Activated CD8-positive, alpha-beta memory T cell treated with anti-CD3 and anti-CD28 coated beads for 4 hours (primary cell): ENCODE measurements at places on chromosomes 7 and 10.
A peak's percentile ranks its signal among the peaks of the same experiment; 100 is the strongest.

- no peak for DNase-seq
These were observed 75.9 kb downstream of the CCNY start for GRCh38 chr10:35412003-35412723.

DNA sequence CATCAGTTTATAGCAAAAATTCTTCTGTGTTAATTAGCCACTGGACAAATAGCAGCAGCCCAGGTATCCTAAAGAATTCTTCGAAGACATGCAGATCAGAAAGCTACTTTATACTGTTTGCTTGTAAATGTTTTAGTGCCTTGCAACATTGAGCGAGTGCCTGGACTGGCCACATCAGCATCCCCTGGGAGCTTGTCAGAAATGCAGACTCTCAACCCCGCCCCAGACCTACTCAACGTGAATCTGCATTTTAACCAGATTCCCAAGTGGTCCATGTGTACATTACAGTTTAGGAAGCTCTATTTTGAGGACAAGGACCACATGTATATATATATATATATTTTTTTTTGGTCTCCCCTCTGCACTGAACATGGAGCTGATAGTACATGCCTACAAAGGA, 18.5 kb upstream of the PLEKHS1 start:
- DNase-seq: no peak

DNA sequence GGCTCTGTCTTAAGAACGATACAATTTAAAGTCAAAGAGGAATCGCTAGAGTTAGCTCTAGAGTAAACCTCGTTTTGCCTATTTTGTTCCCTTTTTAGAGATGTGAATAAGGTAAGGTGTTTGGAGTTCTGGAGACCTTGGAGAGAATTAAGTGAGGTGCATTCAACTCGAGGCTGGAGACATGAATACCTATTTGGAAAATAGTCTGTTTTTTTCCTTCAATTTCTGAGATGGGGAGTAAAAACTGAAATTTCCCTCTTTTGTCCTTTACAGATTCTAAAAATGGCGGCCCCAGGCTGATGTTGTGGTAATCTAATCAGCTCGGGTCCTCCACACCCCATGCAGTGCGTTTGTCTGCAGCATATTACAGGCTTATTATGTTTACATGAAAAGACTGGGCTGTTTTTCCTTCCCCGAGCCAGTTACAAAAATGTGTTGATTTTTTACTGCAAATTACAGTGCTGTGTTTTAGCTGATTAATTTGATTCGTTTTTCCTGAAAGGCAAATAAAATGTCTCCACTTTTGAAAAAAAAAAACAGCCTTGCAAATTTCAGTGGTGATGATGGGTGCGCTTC, 1.5 kb downstream of the KMT2E start:
- no peak for DNase-seq

GRCh38 chr7:834277-834676, 2.0 kb downstream of the SUN1 start:
- DNase-seq: no peak

DNA sequence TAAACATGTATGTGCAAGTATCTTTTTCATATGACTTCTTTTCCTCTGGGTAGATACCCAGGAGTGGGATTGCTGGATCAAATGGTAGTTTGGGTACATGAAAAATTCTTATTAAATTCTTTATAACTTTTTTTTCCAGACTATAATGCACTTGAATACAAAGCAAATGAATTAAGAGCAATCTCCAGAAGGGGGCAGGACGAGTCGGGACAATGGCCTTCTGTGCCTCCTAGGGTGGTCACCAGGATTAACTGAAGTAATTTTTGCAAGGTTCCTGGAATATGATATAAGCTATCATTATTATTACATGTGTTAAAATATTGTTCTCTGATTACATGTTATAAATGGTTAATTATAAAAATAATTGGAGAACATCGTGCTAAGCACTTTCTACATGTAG, 127.2 kb downstream of the PPP1R17 start:
- DNase-seq: no peak

- DNase-seq: peak; percentile 54
These were observed at the start of gene PRKAR2B for GRCh38 chr7:107044347-107045194. Gene PRKAR2B (plus strand): TSS chr7:107044705. CDS start chr7:107044908, 203 bp downstream.

GRCh38 chr10:5070648-5071410, 23.4 kb upstream of the AKR1C3 start:
- DNase-seq: no peak

DNA sequence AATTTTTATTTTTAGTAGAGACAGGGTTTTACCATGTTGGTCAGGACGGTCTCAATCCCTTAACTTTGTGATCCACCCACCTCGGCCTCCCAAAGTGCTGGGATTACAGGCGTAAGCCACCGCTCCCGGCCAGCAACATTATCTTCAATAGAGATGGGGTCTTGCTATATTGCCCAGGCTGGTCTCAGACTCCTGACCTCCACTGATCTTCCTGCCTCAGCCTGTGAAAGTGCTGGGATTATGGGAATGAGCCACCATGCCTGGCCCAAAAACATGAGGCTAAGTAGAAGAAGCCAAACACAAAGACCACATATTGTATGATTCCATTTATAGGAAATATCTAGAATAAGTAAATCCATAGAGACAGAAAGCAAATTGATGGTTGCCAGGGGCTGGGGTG, 19.1 kb upstream of the CYTH3 start:
- DNase-seq: no peak

DNA sequence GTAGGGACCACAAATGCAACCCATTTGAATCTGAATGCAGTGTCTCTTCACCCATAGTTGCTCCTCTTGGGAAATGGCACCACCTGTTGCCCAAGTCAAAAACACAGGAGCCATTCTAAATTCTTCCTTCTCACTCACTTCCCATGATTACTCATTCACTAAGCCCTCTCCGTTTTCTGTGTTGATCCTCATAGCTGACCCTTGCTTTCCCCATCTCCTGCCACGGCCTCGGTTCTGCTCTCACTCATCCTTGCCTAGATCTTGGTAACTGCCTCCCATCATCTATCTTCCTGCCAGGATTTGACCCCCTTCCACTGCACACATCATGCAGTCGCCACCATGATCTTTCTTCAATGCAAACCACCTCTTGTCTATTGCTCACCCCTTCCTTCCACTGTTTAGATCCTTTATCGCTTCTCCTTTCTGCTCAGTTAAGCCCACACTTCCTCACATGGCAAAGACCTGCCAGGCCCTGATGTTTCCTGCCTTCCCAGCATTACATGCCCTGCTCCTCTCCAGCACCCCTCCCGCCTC, 19.0 kb upstream of the CPN1 start:
- DNase-seq: no peak

- DNase-seq: no peak
These were observed 321.0 kb downstream of the TCERG1L start for GRCh38 chr10:130990486-130990885.

DNA sequence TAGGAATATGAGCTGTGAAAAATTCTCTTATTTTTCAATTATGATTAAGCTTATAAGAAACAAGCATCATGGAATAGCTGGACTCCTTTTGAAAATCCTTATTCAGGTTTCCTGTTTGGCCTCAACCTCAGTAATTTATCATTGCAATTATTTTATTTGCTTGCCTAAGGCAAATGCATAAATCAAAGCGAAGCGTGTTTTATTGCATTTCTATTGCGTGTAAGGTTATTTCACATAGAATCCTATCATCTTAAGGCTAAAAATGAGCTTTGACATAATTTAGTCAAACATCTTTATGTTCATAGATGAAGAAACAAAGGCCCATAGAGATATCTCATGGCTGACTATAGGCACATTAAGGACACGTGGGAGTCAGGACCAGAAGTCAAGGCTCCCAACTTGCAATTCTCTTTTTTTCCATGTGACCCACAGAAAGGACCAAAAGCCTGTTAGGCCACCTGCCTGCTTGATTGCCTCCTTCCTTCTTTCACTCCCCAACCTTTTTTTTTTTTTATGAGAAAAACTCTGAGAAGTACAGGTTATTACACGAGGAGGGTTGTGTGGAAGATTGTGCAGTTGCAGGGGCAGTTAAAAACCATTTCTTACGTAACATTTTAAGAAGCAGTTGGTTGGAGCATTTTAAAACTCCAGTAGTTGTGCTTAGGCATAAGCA, 261.0 kb downstream of the HDAC9 start:
- no peak for DNase-seq

- DNase-seq: no peak
These were observed 470.0 kb downstream of the CALN1 start for GRCh38 chr7:71942115-71942514.

DNA sequence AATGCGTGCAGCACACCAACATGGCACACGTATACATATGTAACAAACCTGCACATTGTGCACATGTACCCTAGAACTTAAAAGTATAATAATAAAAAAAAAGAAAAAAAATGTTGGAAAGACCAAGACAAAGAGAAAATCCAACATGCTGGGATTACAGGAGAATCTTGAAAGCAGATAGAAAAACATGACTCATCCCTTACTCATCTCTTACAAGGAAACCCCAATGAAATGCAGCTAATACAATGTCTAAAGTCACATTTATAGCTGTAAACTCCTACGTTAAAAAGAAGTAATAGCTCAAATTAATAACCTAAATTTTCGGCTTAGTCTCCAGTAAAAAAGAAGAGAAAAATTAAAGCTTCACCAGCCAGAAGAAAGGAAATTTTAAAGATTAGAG, 47.5 kb upstream of the DGKB start:
- no peak for DNase-seq

DNA sequence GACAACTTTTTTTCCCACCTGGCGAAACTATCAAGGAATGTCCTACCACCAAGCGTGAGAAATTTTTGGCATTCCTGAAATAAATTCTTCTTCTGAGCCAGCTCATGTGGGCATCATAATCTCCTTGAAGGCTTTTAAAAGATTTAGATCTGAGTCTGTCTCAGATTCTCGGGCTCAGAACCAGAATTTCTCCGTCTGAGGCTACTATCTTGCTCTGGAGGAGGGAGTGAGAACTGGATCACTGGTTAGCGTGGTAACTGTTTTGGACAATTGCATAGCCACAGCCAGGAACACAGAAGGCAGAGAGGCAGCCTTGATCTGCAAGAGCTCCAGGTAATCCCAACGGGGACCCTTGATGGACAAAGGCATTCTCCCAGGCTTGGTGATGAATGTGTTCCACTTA, 1.0 kb upstream of the PLAC9 start:
- DNase-seq: no peak

GRCh38 chr7:40595129-40595528, 460.3 kb downstream of the SUGCT start:
- DNase-seq: no peak

GRCh38 chr10:12235116-12235694, 39.2 kb downstream of the CDC123 start:
- no peak for DNase-seq

DNA sequence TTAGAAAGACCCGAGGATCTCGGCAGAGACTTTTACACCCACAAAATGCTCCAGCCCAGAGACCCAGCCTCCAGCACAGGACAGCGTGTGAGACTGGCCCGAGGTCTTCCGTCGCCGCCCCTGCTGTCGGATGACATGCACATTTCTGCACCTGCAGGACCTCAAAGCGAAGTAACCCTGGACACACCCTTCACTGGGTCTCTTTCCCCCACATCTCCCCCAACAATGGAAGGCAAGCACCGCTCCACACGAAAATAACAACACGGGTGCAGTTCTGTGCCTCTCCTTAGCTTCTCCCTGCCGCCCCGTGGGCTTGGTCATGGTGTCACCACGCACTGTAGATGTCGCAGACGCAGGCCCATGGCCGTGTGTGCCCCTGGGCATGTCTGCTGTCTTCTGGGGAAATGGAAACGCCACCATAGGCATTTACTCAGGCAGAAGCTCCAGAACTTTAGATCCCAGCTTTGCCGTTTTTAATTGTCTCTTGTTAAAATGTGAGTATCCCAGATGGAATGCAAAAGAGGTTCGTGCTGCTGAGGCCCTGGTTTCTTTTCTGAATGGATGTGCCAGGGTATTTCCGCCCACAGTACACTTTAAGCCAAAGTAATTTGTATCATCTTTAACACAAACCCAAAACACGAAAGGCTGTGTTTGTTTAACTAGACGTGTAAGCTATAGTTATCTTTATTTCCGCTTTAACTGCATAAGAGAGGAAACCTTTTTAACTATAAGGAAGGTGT, 237.9 kb downstream of the MGMT start:
- no peak for DNase-seq

DNA sequence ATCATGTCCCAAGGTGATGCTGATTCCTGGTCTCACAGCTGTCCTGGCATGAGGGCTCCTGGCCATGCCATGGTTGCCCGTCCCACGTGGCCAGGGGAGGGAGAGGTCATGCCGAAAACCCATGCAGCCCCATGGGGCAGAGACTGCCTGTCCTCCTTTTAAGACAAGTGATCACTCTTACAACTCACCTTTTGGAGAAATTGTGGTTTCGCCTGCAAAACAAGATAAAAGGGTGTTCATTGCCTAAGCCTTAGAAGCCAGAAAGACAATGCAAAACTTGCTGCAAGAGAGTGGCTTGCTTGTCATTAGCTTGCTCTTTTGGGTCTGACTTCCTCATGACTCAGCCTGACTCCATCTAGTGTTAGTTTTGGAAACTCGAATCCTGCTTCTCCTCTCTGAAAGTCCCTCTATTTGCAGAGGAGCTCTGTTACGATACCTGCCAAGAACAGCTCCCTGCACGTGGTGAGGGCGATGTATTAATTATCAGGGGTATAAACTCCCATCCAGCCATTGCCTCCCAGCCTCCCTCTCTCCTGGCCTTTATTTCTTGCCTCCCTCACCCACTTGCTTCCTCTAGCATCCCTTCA, 26.7 kb downstream of the TMEM273 start:
- no peak for DNase-seq

DNA sequence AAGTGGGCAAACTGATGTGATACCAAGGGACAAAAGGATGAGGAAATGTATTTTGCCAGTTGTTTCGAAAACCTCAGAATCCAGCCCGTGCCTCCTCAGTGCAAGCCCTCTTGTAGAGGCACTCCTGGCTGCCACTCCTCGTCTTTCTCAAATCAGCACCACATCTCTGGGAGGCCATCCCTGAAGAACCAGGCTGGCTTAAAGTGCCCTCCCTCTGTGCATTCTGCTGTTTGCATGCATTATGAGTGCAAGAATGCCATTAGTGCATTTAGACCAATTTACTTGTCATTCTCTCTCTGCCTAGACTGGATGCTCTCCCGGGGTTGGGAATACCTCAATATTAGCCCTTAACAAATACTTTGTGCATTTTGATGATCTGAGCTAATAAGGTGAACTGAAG, 19.9 kb upstream of the FAM180A start:
- no peak for DNase-seq

DNA sequence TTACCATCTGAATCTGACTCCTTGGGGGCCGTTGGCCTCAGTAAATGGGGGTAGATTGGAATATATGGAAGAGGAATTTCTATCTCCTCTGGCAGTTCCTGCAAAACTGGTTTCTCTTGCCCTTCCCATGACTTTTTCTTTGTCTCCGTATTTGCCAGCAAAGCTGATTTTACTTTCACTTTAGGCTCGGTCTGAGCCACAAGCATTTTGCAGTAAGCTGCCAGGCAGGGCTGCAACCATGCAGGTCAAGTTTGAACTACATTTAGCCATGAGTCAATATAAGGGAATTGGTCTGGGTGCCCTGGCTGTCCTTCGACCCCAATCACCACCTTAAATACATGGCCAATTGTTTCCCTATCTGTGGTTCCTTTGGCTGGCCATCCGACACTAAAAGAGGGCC, 104.3 kb downstream of the TRIM24 start:
- DNase-seq: no peak

- no peak for DNase-seq
These were observed 56.4 kb upstream of the GNAI1 start for GRCh38 chr7:80078159-80078731.
